NCI-H1694 treated with DMSO at 0.1 percent for 48 hours (cell line): ENCODE measurements at places on chromosomes 12 and 14.
A peak's percentile ranks its signal among the peaks of the same experiment; 100 is the strongest.

- DNase-seq: no peak
Observed at GRCh38 chr14:30115756-30116155, 188.1 kb upstream of the PRKD1 start.

GRCh38 chr14:55418411-55418810 is 6.8 kb upstream of the ATG14 start:
- no peak for DNase-seq

DNA sequence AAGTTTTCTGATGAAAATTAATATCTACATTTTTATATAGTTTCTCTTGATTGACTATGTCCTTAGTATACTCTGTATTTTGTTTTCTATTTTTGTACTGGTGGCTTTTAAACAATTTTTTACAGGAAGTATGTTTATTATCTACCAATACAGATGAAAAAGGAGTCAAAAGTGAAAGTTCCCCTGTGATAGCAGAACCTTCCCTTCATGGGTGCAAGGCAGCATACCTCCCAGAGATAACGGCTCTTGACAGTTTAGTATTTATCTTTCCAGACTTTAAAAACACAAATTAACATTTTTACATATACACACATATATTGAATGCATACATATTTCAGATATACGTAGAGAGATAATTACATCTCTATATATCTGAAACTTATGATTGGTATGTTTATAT is 17.1 kb upstream of the FAM234B start:
- no peak for DNase-seq

DNA sequence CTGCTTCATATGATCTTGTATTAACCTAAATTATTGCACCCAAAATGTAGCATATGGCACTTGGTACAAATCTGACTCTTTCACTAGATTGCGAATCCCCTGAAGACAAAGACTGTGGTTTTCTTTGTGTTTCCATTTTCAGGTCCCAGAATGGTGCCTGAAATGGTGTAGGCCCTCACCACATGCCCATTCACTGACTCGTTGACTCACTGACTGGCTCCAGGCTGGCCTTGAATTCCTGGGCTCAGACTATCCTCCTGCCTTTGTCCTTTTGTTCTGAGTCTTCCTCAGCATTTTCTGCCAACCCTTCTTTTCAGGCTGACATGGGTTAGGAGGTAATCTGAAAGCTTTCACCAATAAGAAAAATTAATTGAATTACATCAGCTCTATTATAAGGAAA is 368.7 kb upstream of the GARIN6 start:
- no peak for DNase-seq

DNA sequence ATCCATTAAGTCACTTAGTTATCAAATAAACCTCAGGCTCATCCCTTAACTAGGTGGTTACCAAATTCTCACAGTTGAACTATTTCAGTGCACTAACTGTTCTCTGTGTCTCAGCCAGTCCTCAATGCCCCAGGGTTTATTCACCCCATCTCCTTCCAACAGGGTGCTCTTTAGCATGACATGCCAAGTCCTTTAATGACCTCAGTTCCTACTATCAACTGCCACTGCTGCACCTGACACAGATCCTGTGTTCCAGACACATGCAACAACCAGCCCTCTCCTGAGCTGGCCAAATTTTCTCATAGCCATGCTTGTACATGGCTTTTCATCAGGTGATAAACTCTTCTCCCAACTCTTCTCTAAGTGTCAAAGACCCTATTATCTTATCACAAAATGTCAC is 80.0 kb downstream of the ATXN2 start:
- no peak for DNase-seq

DNA sequence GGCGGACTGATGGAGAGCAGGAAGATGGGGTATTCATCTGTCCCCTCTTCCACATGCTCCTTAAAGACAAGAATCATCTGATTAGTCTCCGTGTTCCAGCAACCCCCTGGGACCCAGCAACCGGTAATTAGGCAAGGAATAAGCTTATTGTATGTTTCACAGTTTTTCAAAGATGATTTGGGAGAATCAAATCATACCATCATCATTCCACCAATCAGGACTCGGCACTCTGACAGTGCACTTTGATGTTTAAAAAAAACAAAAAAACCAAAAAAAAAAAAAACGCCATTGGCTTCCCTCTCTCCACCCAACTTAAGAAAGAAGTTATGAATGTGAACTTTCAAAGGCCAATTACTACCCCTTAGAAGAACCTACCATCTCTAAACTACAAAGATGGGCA is 1.3 kb upstream of the DYNC1H1 start:
- DNase-seq: no peak

DNA sequence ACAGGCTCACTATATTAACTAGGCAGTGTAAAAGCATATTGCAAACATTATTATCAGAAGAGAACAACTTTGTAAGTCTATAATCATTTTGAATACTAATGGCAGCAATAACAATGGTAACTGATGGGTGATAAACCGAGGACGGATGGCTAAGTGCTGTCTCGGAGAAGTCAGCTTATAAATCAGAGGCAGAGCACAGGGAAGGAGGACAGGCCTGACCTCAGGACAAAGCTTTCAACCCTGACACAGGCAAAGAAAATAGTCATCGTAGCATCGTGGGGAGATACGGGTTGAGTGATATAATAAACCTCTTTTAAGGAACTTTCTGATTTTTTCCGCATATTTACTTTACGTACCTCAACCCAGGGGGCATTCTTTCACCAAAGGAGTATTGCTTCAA is 48.4 kb downstream of the FLRT2 start:
- DNase-seq: no peak

- peak; percentile 20 for DNase-seq
Observed at GRCh38 chr12:82627799-82628198, 58.9 kb upstream of the TMTC2 start.

- DNase-seq: no peak
Observed at GRCh38 chr12:132610051-132610759, at the start of gene LRCOL1. Gene LRCOL1 (minus strand): TSS chr12:132610582. CDS start chr12:132606251, 4,331 bp downstream.

DNA sequence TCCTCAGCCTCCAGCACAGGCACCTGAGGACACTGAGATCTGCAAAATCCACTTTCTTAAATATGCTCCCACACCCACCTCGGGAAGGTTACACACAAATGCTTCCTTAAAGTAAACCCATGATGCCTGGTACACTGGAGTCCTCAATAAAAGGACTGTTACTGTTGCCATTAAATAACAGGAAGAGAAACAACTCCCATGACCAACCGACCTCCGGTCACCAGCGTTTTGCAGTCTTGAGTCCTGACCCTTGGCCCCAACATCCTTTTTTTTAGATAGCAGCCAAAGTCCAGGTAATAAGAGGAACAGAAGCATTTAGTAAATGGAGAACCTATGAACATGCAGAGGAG is 42.4 kb downstream of the ITPK1 start:
- no peak for DNase-seq
